Dermis blood vessel endothelial cell (primary cell): ENCODE measurements at places on chromosomes 2 and 18.

DNA sequence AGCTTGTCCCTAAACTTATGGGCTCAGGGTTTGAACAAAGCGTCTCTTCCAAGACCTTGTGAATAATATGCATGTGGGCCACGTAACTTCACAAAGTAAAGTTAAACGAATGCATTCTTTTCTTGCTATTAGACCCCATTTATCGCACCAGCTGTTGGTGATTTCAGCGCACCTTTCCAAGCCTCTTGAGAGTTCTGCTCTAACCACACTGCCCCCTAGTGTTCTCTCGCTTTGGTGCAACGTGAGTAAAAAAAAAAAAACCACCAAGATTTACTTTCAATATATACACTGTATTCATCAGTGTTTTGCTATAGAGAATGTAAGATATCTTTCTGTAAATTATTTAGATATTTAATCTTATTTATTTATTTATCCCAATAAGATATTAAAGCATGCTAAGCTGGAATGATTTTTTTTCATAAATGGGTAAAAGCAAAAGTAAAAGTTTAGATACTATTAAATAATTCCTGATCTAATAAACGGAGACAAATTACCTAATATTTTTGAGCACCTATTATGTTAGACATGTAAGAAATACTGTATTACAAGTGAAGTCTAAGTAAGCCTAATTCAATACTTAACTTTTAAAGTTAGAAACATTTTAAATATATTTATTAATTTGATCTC lies 459.5 kb downstream of the DLGAP1 start:
- peak; percentile 87 for DNase-seq

- no peak for DNase-seq
Measured at GRCh38 chr2:15768615-15769014, 171.7 kb upstream of the MYCN start.

GRCh38 chr2:205892251-205892655 lies 193.7 kb downstream of the INO80D start:
- DNase-seq: peak; percentile 3

GRCh38 chr2:174969091-174969734 lies 36.0 kb downstream of the CHN1 start:
- no peak for DNase-seq

- no peak for DNase-seq
Measured at GRCh38 chr18:42274488-42275137, 319.6 kb downstream of the PIK3C3 start.

DNA sequence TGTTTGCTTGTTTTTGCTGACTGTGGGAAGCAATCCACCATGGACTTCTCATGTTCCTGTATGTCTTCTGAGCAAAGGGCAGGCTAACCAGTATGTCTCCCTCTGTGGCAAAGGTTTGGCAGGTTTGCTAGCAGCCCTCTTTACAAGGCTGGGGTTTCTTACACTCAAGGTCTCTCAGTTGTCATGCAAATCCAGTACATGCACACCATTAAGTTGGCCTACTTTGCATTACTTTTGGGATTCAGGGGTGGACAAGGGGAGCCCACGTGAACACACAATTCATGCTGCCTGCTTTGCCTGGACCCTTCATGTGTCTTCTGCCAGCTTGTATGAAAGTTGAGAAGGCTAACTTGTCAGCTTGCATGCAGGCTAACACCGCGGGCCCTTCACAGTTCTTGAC lies 134.9 kb downstream of the LRRTM4 start:
- DNase-seq: no peak
